ENCODE measurements at places on chromosomes 7 and 10. TPM values are rescaled to one million over a fixed set of nuclear protein-coding genes. Genes with fewer than 3 reads are reported as not detected.
A peak's percentile ranks its signal among the peaks of the same experiment; 100 is the strongest.

- no peak for DNase-seq
Observed at GRCh38 chr7:113784316-113784715, 134.5 kb downstream of the PPP1R3A start.

DNA sequence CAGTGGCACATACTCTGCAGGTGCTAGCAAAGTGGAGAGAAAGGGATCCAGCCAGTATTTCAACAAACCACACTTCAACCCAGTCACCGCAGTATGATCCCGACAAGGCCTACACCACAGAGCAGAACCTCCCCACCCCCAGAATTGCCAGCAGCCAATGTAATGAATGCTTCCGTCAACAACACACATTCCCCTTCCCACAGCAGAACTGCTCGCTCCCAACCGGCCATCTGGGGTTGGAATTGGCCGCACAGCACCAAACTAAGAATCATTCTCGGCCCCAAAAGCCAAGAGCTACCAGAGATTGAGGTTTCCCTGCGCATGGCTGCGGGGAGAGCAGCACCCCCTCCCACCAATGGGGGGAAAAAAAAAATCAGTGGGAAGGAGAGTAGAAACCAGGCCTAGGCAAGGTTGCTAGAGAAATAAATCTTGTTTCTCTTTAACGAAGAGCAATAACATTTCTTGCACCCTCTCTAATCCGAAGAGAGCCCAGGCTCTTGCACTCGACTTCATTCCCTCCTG, 1.1 kb downstream of the WASL start:
- peak; percentile 54 for DNase-seq

- DNase-seq: no peak
Observed at GRCh38 chr7:101333912-101334311, 12.3 kb upstream of the IFT22 start.

- no peak for DNase-seq
Observed at GRCh38 chr7:693280-693679, 33.2 kb upstream of the DNAAF5 start.

- no peak for DNase-seq
Observed at GRCh38 chr10:92957223-92958010, 103.2 kb upstream of the CYP26C1 start.

DNA sequence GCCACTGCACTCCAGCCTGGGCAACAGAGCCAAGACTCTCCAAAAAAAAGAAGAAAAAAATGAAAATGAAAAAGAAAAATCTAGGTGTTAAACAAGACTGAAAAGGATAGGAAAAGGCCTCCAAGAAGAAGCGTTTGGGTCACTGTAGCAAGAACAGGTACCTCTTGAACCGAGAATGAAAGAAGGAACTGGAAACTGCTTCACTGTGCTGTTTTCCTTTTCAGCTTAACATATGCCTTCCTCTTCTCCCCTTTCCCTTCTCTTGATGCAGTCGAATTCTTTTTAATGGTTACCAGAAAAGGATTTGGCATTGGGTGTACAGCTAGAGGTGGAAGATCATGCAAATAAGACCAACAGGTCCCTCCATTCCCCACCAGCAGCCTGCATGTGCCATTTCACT, 28.1 kb downstream of the LRRC4 start:
- no peak for DNase-seq

- no peak for DNase-seq
Observed at GRCh38 chr7:148588168-148588567, 2.4 kb upstream of the C7orf33 start.

GRCh38 chr10:33955676-33956075, 621.2 kb upstream of the NRP1 start:
- no peak for DNase-seq

DNA sequence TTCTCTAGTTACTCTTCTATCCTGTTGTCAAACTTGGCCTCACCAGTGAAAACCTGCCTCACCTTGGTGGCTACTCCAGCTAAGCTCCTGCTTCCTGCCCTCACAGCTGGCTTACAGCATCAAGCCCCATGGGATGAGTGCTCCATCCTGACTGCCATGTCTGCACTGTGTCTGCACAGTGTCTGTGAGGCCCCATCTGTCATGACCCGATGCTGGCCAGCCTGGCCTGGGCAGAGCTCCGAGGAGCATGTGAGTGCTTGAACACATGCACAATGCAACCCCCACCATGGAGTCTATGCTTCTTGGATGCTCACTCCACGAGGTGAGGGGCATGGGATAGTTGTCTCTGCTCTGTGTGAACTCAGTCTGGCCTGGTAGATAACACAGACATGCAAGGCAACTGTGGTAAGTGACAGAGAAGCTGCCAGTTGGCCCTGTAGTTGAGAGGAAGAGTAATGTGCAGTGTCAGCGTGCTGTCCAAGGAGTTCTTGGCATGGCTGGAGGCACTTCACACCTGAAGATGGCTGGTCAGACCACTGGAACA, 207.1 kb upstream of the ZNF32 start:
- no peak for DNase-seq

GRCh38 chr10:83083831-83084230, 1055.5 kb upstream of the GHITM start:
- DNase-seq: no peak

- no peak for DNase-seq
Observed at GRCh38 chr10:49241385-49241784, 53.2 kb upstream of the TMEM273 start.

- peak; percentile 7 for DNase-seq
Observed at GRCh38 chr7:117110480-117111315, 157.4 kb downstream of the ST7 start.

GRCh38 chr7:48077423-48077822, 11.6 kb upstream of the UPP1 start:
- no peak for DNase-seq

DNA sequence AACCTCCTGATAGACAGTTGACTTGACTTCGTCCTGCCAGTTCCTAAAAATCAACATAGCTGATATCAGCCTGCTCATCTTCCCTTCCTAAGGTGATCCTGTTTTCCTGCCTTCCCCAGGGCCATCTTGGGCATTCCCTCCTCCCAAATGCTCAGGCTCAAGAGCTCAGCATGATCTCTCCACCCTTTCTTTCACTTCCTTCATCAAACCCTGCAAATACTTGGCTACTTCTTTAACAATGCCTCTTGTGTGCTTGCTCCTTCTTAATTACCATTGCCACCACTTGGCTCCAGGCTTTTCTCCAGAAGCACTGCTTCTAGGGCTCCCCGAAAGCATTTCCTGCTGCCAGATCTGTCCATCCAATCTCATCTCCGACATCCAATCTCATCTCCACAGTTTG, 7.3 kb downstream of the FSCN3 start:
- no peak for DNase-seq

DNA sequence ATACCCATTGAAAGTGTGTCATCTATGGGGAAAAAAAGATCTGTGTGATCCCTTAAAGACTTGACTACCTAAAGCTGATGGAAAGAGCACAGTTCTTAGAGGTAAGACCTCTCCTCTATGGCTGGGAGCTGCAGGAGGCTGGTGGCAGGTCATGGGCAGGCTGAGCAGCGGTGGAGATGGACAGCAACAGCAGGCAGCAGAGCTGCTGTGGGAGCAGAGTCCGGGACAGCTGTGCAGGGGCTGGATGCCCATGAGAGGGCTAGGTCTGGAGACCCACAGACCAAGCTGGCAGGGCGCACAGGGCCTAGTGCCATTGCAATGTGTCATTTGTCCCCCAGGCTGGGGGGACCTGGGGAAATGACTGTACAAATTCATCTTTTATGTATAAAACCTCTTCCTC, 13.4 kb upstream of the EPHA1 start:
- DNase-seq: no peak

DNA sequence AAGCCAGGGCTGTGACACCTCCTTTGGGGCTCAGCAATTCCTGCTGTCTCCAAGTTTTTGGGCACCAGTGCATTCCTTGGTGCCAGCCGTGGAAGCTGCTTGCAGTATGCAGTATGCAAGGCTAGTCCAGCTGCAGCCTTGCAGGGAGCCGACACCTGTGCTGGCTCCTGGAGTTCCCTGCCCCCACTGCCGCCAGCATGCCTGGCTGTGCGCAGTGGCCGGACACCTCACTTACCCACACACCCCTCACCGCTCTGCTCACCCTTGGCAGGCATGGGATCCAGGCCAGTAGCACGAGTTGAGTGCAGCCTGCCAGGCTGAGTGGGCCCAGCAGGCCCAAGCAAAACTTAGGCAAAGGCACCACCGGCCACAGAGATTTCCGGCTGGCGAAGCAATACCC, 77.4 kb downstream of the SAMD9 start:
- no peak for DNase-seq

- DNase-seq: no peak
Observed at GRCh38 chr7:138167222-138167621, 91.0 kb downstream of the AKR1D1 start.

GRCh38 chr7:151080067-151080521, 515 bp downstream of the FASTK start:
- DNase-seq: no peak

DNA sequence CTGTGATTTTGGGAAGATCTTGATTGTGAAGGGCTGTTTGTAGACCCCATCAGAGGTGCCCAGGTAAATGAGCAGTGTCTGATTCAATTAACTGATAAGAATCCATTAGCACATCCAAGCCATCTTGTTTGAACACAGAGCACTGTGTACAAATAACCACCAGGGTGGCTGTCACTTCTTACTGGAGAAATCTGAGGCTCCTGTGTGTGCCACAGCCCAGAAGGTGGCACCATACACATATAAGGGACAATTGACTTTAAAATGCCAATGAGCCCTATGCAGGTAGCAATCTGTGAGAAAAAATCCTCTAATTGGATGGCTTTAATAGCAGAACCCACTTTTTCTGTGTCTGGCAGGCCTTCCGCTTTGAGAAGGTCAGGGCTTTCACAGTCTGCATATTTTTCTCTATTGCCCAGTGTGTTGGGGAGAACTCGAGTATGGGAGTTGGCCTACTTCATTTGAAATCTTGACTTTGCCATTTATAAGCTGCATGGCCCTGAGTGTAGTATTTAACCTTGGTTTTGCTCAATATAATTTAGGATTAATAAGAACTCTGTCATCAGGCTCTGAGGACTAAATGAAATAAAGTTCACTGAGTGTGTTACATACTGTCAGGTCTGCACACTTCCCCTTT, 517.4 kb downstream of the CCSER2 start:
- no peak for DNase-seq

GRCh38 chr7:66505009-66505408, 123.7 kb upstream of the KCTD7 start:
- no peak for DNase-seq

DNA sequence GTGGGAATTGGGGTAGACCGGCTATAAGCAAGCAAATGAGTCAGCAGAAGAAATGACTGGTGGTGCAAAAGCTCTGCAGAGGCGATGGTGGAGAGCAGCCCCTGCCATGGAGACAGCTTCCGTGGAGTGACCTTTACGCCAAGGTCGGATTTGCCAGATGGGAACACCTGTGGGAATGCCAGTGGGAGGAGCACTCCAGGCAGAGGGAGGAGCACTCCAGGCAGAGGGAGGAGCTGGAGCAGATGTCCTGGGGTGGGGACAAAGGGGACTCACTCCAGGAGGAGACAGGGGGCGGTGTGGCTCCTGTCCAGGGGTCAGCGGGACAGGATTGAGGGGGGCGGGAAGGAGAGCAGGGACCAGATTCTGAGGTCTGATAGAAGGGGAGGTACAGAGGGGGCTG, 258.8 kb upstream of the CTBP2 start:
- DNase-seq: no peak

DNA sequence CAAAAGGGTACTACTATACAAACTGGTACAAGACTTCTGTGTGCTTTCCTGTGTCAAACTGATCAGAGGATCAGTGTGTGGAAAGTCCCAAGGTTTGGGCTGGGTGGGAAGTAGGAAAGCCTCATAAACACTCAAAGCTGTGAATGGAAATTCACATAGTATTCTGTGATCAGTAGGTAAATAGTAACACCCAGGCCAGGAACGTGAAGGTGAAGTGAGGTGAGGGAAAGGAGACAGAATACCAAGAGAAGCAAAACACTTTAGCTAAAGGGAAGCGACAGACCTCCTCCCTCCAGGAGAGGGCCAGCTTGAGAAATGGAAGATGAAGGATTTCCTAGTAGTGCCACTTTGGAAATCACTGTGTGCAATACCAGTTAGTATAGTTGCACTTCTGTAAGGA, 451.9 kb downstream of the KCNMA1 start:
- no peak for DNase-seq

- no peak for DNase-seq
Observed at GRCh38 chr7:112437072-112437471, 13.2 kb upstream of the IFRD1 start.

DNA sequence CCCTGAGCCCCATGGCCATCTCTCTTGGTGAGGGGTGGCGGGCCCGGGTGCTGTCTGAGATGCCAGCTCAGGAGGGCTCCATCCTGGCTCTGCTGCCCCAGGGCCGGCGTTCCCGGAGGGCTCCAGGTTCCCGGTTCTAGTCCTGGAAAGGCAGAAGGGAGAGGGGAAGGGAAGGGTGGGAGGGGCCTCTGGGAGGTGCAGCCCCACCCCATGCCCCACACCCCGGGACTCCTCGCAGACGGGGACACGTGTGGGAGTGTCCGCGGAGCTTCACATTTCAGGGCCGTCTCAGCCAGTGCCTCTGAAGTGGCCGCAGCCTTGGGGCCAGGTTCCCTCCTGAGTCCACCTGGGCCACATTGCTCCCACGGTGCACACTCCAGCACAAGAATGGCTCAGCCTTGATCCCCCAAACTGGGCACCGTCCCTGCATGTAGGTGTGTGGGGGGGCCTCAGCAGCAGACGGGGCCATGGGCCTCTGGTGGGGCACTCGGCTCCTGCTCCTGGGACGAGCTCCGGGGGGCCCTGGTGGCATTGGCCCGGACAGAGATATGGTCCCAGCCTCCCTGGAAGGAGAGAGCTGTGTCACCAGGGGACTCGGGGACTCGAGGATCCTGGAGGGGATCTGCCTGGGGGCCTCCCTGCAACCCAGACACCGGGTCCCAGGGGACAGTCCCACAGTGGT, 5.8 kb downstream of the BHLHA15 start:
- DNase-seq: no peak

- DNase-seq: no peak
Observed at GRCh38 chr7:96388620-96389383, 66.9 kb upstream of the SLC25A13 start.

GRCh38 chr7:19020062-19020461, 97.4 kb downstream of the TWIST1 start:
- DNase-seq: no peak

The ZNF365 gene
- 0.18 TPM for polyA plus RNA-seq

The TBC1D12 gene
- 24.9 TPM for polyA plus RNA-seq

The UBE2H gene
- polyA plus RNA-seq: 107 TPM

The GPR146 gene
- polyA plus RNA-seq: 4.6 TPM

The IFIT1B gene
- 0.17 TPM for polyA plus RNA-seq

The LFNG gene
- 10.7 TPM for polyA plus RNA-seq

The ANXA8 gene
- polyA plus RNA-seq: 0.46 TPM

The GATA3 gene
- 3.6 TPM for polyA plus RNA-seq

The KCND2 gene
- 1.5 TPM for polyA plus RNA-seq

The UCMA gene
- polyA plus RNA-seq: not detected

The FGFR2 gene
- polyA plus RNA-seq: 106 TPM

The LBX1 gene
- not detected for polyA plus RNA-seq

The PON3 gene
- 2.4 TPM for polyA plus RNA-seq
